ENCODE measurements at places on chromosomes 3 and 15.
A peak's percentile ranks its signal among the peaks of the same experiment; 100 is the strongest.

DNA sequence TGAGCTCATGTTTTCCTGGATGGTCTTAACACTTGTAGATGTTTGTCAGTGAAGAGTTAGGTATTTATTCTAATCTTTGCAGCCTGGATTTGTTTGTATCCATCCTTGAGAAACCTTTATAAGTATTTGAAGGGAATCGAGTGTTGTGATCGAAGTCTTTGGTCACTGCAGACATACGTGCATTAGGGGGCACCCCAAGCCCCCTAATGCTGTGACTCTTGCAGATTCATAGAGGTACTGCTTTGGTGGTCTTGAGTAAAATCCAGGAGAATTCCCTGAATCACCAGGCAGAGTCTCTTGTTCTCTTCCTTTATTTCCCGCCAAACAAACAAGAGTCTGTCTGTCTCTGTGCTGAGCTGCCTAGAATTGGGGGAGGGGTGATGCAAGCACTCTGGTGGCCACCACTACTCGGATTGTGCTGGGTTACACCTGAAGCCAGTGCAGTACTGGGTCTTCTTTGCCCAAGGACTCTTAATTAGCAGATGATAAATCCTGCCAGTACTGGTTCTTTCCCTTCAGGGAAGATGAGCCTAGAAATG, 170.5 kb upstream of the POU1F1 start:
- DNase-seq = no peak

- DNase-seq = peak; percentile 31
These were observed 14.5 kb downstream of the RLBP1 start for GRCh38 chr15:89206908-89207331.

DNA sequence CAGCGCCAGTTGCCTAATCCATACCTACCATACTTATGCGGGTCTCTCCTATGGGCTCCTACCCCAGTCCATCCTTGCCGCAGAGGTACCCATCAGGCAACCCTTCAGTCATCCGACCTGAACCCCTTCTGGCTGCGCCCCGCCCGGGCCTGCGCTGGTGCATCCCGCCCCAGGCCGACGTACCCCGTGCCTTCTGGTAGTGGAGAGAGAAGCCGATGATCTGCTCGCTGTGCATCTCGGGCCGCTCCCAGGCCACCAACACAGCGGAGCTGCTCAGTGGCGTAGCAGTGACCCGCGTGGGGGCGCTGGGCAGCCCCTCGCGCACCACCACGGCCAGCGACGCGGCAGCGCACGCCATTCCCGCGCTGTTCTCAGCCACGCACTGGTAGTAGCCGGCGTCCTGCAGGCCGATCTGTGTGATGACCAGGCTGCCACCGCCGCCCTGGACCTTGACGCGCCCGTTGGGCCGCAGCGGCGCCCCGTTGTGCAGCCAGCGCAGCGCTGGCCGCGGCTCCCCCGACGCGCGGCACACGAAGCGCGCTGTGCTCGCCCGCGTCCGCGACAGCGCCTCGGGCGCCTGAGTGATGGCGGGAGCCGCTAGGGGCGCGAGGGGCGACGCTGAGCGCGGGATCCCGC, 17.9 kb upstream of the IGDCC3 start:
- DNase-seq = no peak

GRCh38 chr3:174767406-174767805, 91.7 kb upstream of the NAALADL2 start:
- no peak for DNase-seq

DNA sequence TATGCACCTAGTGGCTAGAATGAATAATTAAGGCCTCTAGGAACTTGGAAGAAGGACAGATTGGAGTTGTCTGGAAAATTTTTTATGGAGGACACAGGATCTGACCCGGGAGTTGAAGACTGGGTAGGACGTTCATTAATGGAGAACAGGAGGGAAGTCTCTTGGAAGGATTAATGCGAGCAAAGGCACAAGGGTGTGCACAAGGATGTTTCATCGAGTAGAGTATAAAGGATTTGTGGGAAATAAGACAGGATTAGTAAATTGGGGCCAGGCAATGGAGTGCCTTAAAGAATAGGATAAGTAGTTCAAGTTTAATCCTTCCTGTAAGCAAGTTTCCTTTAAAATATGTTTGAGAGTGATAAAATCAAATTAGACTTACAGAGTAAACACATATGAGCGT, 14.6 kb downstream of the LMOD3 start:
- no peak for DNase-seq

DNA sequence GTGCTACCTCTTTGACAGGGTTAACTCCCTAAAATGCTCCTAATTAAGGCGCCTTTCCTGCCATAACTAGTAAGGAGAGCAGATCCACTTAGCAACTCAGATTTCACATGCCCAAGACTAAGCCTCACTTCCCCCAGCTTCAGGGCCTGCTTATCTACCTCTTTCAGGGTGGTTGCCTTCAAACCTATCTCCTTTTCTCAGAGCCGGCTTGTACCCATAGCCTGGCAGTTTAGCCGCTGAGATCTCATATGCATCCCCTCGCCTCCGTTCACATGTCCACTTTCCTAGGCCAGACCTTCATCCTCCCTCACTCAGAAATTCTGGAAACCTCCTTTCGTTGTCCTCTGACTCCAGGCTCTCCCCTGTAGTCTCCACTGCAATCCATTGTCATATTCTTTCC, 1.0 kb upstream of the FSTL1 start:
- DNase-seq = no peak

GRCh38 chr15:54387799-54388198, 409.6 kb downstream of the UNC13C start:
- no peak for DNase-seq

- DNase-seq = no peak
These were observed 19.9 kb downstream of the GOLM2 start for GRCh38 chr15:44308415-44308814.

DNA sequence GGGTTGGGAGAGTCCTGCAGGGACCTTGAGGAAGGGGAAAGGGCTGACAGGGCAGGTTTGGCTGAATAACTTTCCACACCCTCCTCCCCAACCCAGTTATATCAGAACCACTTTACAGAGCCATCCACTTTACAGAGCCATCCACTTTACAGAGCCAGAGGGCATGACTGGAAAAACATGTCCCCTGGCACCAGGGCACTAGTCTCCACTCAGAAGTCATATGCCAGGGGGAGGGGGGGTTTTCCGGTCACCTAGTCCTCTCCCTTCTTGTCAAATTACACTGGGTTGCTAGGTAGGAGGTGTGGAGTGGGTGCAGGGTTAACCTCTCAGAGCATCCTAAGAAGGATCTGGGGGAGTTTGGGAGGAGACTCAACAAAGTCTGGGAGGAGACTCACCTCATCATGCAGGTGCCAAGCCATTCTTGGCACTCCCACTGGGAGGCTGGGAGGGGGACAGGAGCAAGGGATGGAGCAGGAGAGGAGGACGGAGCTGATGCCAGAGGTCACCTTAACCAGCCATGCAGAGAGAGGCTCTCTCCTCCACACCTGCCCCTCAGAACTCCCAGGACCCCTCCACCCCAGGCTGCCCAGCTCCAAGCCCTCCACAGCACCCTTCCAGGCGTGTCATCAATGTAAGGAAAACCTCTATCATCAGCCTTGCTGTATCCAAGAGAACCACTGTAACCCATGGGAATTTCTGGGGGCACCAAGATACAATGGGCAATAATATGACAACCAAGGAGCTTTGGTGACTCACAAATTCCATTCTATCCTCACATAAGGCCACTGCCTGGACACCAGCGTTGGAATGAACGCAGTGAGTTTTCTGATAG, 1.7 kb downstream of the LRRC2 start:
- no peak for DNase-seq

- DNase-seq = peak; percentile 51
These were observed 2.3 kb downstream of the SETD5 start for GRCh38 chr3:9399746-9400145.

DNA sequence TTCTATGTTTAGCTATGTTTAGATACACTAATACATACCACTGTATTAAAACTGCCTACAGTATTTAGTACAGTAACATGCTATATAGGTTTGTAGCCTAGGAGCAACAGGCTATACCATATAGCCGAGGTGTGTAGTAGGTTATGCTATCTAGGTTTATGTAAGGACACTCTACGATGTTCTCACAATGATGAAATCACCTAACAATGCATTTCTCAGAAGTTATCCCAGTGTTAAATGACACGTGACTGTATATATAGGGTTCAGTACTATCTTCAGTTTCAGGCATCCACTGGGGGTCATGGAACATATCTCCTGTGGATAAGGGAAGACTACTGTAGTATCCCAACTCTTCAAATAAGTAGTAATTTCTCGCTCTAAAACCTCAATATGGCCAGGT, 97.4 kb downstream of the TMCC1 start:
- no peak for DNase-seq

DNA sequence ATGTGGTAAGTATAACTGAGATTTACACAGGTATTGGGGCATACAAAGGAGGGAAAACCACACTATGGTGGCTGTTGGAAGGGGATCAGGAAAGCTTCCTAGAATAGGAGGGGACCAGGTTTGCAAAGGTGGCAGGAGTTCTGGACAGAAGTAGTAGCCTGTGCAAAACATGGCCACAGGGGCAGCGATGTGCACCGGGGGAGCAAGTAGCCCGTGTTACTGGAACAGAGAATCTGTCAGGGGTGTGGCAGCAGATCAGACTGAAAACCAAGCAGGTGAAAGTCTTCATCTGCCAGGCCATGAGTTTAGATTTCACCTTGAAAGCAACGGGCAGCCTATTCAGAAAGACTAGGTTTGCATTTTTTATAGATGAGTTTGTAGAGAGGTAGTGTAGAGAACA, 182.3 kb upstream of the LPP start:
- no peak for DNase-seq
